ENCODE measurements at places on chromosomes 6 and 20.

GRCh38 chr6:27839626-27840475, 72.3 kb downstream of the OR2B2 start:
- no peak for DNase-seq

GRCh38 chr6:145656128-145656527, 79.2 kb downstream of the EPM2A start:
- no peak for DNase-seq

DNA sequence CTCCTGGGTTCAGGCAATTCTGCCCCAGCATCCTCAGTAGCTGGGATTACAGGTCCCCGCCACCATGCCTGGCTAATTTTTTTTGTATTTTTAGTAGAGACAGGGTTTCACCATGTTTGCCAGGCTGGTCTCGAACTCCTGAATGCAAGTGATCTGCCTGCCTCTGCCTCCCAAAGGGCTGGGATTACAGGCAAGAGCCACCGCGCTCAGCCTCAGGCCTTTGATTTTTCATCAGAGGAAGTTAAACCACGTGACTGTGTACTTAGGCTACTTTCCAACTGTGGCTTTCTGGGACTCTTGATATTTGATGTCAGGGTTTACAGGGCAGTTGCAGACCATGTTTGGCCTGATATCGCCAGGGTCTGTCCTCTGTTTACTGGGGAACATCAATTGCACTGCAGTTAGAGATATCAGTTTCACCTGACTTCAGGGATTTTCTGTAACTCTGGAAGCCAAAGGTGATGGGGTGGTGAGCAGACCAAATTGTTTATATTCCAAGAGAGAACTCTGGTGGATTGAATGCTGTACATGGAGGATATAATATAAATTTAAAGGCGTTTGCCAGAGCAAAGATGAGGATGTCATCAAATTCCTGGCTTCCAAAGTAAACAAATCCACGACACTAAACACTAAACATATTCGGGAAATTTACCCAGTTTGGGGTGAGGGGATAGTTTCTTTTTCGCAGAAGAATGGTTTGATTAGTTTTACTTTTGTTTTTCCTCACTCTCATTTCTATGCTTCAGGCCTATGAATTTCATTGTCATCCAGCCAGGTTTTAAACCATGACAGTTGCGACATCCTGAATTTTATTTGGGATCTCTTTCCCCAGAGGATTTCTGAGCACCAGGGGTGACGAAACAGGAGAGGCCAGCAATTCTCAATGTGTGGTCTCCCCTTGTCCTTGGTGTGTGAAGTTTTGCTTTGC, 4.2 kb downstream of the PSMF1 start:
- DNase-seq: no peak

DNA sequence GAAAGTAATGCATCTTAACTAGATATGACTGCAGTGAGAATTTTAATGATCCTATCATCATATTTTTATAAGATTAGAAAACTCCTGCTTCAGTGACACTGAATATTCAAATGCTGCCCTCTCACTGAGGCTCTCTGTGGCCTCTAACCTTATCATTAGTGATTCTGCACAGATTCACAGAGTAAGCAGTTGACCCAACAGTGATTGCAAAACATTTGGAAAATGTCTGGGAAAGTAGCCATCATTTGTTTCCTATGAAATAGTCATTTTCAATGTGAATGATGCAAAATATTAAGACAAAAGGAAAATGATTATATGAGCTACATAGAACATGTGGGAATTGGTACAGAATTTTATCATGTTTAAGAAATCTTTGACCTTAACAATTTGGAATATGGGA, 210.3 kb downstream of the TBX18 start:
- DNase-seq: no peak

DNA sequence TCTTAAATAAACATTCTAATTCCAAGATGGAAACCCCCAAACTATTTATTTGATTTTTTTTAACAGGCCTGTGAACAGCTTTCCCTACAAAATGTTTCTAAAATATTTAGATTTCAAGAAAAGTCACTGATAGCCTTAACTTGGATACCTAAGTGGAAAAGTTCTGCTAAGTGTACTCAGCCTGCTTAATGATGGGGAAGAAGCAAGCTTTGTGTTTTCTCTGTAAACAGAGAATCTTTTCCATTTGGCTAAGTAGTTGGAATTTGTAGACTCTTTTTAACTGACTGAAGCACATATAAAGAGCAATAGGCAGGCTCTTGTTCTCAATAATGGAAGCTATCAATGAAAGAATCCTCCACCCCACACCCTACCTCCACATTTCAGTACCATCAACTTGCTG, 108.2 kb downstream of the KIF6 start:
- DNase-seq: no peak

- DNase-seq: no peak
These were observed 97.3 kb upstream of the CHD6 start for GRCh38 chr20:41715526-41715925.

GRCh38 chr20:62771396-62772102, 24.7 kb upstream of the MRGBP start:
- DNase-seq: no peak

DNA sequence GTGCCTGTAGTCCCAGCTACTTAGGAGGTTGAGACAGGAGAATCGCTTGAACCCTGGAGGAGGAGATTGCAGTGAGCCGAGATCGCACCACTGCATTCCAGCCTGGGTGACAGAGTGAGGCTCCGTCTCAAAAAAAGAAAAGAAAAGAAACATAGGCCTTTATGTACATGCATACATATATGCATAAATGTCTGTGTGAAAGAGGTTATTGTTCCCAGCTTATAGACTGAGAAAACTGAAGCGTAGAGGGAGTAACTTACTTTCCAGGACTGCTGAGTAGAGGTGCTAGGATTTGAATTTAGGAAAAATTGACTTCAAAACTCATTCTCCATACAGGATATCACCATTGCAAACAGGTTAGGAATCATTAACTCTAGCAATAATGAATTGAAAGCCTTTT, 32.0 kb downstream of the CTNNBL1 start:
- DNase-seq: no peak

DNA sequence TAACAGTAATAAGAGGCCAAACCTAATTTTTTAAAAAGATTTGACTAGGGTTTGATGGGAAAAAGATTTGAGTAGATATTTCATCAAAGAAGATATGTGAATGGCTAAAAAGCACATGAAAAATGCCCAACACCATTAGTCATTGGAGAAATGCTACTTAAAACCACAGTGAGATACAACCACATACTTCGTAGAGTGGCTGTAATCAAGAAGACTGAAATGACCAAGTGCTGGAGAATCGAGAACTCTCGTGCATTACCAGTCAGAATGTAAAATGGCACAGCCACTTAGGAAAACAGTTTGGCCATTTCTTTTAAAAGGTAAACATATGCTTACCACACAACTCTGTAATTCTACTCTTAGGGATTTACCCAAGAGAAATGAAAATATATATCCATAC, 175.5 kb downstream of the EYA2 start:
- DNase-seq: no peak

DNA sequence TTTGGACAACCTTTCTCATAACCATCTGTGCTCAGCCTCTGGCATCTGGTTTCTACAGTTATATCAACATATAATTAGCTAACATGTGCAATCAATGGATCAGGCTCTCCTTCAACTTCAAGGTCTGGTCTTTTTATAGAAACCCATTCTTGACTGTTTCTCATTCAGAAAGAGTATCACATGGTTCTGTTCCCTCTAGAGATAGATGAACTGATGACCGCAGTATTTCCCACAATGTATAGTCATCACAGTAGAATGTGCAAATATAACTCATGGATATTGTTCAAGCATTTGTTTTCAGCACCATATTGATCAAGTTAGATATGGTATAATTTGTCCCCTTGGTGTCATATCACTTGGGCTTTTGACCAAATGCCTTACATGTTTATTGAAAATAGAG, 656.2 kb downstream of the FRK start:
- no peak for DNase-seq

- DNase-seq: no peak
These were observed 116.5 kb upstream of the LAMP5 start for GRCh38 chr20:9397928-9398327.

DNA sequence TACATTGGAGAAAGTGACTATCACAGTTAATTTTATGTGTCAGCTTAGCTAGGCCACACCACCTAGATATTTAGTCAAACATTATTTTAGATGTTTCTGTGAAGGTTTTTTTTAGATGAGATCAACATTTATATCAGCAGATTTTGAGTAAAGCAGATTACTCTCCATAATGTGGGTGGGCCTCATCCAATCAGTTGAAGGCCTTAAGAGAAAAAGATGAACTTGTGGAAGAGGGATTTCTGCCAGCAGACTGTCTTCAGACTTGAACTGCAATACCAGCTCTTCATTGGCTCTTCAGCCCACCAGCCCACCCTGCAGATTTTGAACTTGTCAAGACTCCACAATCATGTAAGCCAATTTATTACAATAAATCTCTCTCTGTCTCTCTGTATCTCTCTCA, 25.1 kb upstream of the FBXO30 start:
- DNase-seq: no peak

GRCh38 chr6:79377888-79378348, 143.4 kb upstream of the HMGN3 start:
- no peak for DNase-seq

- DNase-seq: no peak
These were observed 39.4 kb upstream of the ZBP1 start for GRCh38 chr20:57659517-57660180.

DNA sequence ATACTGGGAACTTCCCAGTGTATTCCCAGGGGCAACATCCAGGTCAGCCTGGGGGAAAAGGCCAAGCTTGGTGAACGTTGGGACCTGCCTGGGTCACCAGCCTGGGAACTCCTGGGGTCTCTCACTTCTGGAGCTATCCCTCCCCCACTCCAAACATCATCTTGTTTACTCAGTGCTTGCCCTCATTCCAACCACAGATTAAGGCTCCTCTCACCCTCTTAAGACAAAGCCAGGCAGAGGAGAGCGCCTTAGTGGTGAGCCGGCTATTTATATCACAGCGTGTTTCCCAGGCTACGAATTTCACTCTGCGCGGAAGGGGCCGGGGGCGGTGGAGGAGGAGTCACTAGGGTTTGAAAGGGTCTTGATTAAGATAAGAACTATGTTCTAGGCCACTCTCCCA, 12.1 kb downstream of the PRPH2 start:
- no peak for DNase-seq

- DNase-seq: no peak
These were observed 22.1 kb downstream of the PBOV1 start for GRCh38 chr6:138196122-138196738.

GRCh38 chr6:68632734-68633133, 2.3 kb upstream of the ADGRB3 start:
- DNase-seq: no peak

- DNase-seq: no peak
These were observed 63.1 kb upstream of the NNAT start for GRCh38 chr20:37457921-37458320.

GRCh38 chr6:123329337-123329736, 307.4 kb downstream of the TRDN start:
- no peak for DNase-seq

DNA sequence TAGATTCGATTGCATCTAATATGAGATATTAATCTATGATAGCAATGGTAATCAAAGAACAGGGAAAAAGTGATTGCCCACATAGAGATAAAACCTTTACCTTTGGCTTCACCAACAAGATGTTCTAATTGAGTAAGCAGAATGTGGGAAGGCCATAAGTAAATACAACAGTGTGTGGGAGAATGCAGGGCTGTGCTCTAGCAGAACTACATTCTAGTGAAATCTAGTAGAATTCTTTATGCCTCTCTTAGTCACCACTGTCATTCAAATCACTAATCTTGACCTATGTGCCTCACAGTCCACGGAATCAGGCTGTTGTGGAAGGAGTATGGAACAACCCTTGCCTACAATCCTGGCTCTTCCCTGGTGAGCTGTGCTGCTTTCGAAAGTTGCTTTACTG, 30.4 kb upstream of the MCM9 start:
- DNase-seq: no peak

GRCh38 chr20:47578543-47578942, 76.9 kb downstream of the NCOA3 start:
- no peak for DNase-seq

GRCh38 chr6:99219788-99220187, 129.7 kb downstream of the FAXC start:
- no peak for DNase-seq

DNA sequence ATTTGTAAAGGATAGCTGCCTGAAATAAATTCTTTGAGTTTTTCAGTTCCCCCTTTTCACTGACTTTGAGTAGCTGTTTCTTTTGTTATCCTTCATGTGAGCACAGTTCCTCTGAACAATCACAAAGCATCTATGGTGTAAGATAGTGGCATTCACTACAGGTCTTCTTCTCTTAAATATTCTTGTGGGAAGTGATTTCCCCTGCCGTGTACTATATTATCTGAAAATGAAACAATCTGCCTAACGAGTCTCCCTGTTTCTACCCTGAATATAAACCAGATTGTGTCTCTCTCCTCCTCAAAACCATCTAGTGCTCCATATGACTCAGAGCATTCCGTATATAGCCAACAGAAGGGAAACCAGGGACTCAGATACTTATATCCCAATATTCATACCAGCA, 380.1 kb upstream of the SOX4 start:
- DNase-seq: no peak

GRCh38 chr20:22159276-22159675, 425.1 kb downstream of the FOXA2 start:
- no peak for DNase-seq
